ENCODE measurements at places on chromosomes 5 and 9. TPM values are rescaled to one million over a fixed set of nuclear protein-coding genes. Genes with fewer than 3 reads are reported as not detected.

The CDH6 gene
- 232 TPM for total RNA-seq

DNA sequence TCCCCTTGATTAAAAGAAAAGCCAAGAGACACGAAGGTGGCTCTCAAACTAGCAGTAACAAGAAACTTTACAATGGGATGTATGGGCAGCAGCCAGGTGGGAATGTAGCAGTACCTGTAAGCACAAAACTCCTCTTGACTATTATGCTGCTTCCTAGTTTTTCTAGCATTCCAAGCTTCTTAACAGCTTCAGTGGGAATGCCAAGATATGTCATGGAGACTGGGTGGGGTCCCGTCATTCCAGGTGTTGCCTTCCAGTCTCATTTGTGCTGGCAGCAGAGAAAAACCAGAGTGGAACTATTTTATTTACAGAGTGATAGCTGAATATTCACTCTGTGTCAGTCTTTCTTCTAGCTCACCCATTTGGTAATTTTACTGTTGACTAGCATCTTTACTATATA is 236.6 kb downstream of the ARL15 start:
- DNase-seq, result no peak

The FOXE1 gene
- 0.28 TPM for total RNA-seq

DNA sequence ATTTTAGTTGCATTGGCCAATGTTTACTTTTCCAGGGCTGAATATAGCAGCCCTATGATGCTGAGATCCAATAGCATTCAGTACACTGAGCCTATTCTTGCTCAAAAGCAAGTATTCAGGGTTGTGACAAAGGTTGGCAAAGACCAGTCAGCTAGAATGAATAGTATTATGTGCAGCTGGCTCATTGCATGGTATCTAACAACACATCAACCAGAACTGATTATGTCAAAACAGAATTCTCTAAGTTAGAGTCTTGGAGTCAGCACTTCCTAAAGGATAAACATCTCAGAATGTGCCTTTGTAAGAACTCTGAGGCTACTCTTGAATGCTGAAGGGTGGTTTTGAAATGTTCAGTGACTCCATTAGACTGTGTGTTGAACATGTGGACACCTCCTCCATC is 774.5 kb upstream of the RGMB start:
- DNase-seq, result peak; percentile 47

- DNase-seq, result peak; percentile 58
Observed at GRCh38 chr5:98927989-98928872, 576 bp downstream of the CHD1 start.

DNA sequence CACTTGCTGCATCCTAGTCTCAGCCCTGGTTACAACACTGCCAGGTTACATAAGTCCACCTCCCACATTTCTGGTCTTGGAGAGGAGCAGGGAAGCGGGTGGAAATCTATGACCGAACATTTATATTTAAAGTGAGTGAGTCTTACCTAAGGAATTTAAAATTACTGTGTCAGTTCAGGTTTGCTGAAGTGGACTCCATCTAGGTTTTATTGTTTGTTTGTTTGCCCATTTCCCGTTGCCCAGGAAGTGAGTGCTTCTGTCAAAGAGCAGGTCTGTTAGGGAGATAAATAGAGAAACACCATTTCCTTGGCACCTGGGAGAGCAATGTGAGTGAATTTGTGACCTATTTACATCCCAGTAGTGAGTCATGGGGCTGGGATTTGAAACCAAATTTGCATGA is 179.5 kb downstream of the KIF4B start:
- DNase-seq, result no peak

The EPB41L4A gene
- under 0.01 TPM for total RNA-seq

DNA sequence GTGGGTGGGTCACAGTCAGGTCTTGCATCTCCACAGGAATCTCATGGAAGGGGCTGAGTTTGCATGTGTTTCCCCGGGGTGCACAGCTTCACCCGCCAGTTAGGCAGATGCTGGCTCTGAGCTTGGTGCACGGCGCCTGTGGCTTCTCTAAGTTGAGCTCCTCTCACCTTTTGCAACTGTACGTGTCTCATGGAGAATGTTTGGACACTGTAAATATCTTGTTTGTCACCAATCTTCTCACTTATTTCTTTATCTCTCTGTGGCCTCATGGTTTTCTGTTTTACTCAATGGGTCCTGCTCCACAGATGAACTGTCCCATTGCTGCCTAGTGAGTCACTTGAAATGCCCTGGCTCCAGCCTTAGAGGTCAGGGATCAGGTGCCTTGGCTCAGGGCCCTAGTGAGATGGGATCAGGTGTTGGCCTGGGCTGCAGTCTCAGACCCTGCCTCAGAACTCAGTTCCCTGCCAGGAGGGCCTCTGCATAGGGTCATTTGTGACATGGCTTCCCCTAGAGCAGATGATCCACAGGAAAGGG is 61.6 kb downstream of the WNK2 start:
- no peak for DNase-seq

DNA sequence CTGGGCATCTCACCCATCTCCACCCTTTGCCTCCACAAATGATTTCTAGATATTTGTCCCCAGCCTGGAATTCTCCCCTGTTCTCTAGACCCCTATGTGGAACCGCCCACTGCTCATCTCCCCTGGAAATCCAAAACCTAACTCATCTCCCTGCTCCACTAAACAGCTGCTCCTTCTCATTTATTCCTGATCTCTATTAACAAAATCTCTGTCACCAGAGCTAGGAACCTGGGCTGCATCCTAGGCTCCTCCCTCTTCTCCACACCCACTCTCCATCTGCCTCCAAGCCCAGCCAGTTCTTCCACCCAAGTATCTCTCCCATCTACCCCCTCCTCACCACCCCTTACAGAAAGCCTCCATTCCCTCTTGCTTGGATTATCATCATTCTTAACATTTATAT is 24.0 kb upstream of the SYNPO start:
- DNase-seq, result no peak

- DNase-seq, result peak; percentile 56
Observed at GRCh38 chr9:126474206-126474765, 139.4 kb upstream of the LMX1B start.

GRCh38 chr9:129422843-129423192 is 198.1 kb downstream of the C9orf50 start:
- DNase-seq, result peak; percentile 22

The SKIC3 gene
- 145 TPM for total RNA-seq

DNA sequence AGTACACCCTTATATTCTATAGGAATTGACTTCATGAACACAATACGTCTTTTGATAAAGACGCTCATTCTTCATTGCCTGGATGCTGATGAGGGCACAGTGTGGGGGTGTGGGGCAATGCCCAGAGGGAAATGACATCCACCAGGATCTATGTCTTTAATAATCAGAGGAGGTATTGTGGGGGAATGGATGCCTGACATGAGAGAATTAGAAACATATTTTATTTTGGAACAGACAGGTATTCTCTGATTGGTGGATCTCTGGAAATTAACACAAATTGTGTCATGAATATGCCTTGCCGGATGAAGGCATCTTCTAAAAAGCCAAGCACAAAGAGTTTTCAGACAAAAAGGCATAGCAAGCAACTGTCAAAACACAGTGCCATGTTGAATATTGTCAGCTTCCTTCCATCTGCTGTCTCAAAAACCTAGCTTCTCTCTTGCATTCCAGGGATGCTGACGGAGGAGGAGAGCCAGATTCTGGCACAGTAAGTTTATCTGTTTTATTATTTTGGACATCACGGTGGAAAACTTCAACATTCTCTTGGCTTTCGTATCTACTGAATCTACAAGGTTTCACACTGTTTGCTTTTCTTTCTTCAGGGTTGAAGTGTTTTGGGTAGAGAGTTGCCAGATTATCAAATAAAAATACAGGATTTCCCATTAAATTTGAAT is 3.9 kb upstream of the C5orf58 start:
- no peak for DNase-seq

- DNase-seq, result no peak
Observed at GRCh38 chr5:82155305-82155704, 122.8 kb downstream of the RPS23 start.

The DRD1 gene
- total RNA-seq, result 0.18 TPM

DNA sequence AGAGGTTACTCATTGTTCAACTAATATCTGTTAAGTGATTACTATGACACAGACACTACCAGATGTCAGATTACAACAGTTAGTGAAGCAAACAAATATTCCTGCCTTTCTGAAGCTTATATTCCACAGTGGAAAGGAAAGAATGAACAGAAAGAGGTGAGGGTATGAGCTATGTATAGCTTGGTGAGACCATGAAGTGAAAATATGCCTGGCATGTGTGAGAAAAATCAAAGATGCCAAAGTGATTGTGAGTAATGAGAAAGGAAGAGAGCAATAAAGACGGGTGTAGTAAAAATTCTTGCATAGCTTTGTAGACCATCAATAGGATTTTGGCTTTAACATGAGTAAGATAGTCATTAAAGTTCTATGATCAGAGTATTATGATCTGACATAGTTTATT is 734.5 kb upstream of the NUDT12 start:
- DNase-seq, result no peak

- DNase-seq, result no peak
Observed at GRCh38 chr9:135592331-135592590, 30.7 kb downstream of the PAEP start.

GRCh38 chr5:169695919-169696490 is 58.9 kb downstream of the DOCK2 start:
- peak; percentile 98 for DNase-seq

GRCh38 chr5:1497795-1498622 is 25.8 kb downstream of the LPCAT1 start:
- DNase-seq, result no peak

The SCAMP1 gene
- total RNA-seq, result 89.4 TPM

DNA sequence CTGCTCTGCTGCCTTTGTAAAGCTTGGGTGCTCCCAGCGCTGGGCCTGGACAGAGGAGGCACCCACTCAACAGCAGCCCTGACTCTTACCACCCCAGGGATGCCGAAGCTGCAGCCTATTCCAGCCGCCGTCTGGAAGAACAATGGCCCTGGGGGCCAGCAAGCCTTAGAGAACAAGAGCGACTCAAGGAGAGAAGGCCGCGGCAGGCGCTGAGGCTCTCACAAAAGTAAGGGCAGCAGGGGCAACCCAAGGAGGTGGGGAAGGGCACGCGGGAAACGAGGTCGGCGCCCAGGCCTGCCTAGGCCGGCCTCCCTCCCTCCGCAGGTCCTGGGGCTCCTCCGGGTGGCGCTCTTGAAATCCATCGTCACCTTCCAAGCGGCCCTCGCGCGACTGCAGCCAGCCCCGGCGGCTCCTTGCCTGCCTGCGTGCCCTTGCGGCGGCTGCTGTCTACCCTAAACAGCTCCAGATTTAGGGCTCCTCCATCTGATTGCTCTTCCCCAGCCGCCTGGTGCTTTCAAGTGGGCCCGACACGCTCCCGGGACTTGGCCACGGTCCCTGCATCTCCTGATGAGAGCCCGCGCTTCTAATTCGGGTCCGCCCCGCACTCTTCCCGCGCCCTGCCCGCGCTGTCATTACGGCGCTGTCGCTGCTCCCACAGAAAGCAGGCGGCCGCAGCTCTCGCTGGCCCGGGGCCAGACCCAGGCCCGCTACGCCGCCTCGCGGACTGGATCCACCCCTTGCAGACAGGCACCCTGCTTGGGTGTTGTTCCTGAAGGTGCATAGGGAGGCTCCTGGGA is 213.3 kb downstream of the SEMA6A start:
- no peak for DNase-seq

The ANKRD34B gene
- not detected for total RNA-seq

DNA sequence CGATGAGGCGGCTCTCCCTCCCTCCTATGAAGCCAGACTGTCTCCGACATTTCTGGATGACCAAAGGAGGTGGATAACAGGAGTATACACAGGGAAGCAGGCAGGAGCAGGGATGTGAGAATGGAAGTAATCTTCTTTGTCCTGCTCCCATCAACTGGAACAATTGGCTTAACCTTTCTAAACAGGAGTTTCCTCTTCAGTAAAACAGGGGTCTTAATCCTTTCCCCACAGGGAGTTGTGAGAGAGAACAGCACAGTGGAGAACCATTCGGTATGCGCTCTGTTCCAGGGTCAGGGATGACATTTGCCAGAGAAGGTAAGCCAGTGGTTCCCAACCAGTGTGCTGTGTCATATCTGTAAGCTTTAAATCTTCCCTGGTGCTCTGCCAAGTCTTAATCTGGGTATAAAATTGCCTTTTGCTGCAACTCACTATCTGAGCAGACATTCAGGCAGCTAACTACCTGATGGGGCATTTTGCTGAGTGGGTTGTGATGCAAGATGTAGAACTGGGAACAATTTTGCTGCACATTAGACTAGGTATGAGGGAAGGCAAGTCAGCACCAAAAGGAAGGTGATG is 294.8 kb upstream of the KIF2A start:
- no peak for DNase-seq

GRCh38 chr5:134857401-134857800 is 11.6 kb downstream of the C5orf24 start:
- no peak for DNase-seq

Measured in IMR-90 (cell line).